ENCODE measurements at places on chromosomes 16 and 17.

GRCh38 chr16:11658896-11659708 is 9.2 kb upstream of the SNN start:
- no peak for DNase-seq

DNA sequence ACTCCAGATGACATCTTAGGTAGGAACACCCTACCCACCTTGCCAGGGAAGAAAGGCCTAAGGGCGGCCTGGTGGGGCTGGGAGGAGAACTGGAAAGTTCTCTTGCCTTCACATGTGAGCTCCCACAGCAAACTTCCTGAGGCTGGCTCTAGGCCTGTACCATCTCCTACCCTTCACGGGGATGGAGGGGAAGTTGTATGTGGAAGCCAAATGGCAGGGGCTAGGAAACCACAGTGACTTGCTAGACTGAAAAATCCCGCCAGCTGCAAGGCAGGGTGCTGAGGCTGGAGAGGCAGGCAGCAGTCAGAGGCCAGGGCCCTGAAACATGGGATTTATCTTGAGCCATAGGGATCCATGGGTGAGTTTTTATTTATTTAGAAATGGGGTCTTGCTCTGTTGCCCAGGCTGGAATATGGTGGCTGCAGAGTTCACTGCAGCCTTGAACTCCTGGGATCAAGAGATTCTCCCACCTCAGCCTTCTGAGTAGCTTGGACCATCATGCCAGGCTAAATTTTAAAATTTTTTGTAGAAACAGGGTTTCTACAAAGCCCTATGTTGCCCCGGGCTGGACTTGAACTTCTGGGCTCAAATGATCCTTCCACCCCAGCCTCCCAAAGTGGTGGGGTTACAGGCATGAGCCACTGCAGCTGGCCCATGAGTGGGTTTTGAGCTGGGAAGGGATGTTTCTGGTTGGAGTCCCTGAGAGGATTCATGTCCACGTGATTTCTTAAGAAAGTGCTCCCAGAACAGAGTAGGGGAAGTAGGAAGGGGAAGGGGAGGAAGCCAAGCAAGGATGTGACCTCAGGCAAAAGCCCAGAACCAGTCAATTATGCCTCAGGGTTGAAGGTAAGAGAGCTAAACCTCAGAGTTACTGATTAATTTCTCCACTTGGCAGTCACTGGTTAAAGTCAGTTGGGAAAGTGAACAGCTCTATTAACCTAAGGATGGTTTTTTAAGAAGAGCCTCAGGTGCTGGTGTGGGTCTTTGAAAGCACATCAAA is 4.0 kb upstream of the KAT8 start:
- no peak for DNase-seq

- DNase-seq = no peak
Measured at GRCh38 chr17:28480799-28481571, 7.5 kb downstream of the SLC13A2 start.

- DNase-seq = no peak
Measured at GRCh38 chr17:42192189-42193126, 1.8 kb downstream of the GHDC start.

- peak; percentile 41 for DNase-seq
Measured at GRCh38 chr17:68457168-68457538, at the start of gene WIPI1. TSS of gene WIPI1 (minus strand) at chr17:68457496. CDS start at chr17:68457421, 75 bp downstream.

- DNase-seq = no peak
Measured at GRCh38 chr16:89144681-89145080, 26.9 kb upstream of the CDH15 start.

GRCh38 chr17:32917081-32917480 is 10.9 kb upstream of the TMEM98 start:
- no peak for DNase-seq

- DNase-seq = no peak
Measured at GRCh38 chr16:1922357-1922756, 4.1 kb upstream of the HS3ST6 start.

- peak; percentile 45 for DNase-seq
Measured at GRCh38 chr17:1201132-1201702, 21.4 kb upstream of the ABR start.

- DNase-seq = no peak
Measured at GRCh38 chr17:69451416-69452394, 37.2 kb downstream of the MAP2K6 start.

GRCh38 chr17:4846635-4847390 is 13.7 kb downstream of the MINK1 start:
- DNase-seq = no peak

DNA sequence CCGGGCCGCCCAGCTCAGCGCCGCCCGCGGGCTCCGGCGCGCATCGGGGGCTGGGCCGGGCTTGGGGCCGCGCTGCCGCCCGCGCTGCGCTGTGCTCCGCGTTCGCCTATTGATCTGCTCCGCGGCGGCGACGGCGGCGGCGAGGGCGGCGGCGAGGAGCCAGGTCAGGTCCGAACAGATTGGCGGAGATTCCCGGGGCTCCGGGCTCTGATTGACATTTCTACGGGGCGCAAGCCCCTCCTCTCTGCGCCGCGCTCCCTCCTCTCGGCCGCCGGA is 559 bp downstream of the IRX3 start:
- DNase-seq = no peak

- DNase-seq = no peak
Measured at GRCh38 chr17:38762231-38762630, 9.7 kb downstream of the PSMB3 start.

- no peak for DNase-seq
Measured at GRCh38 chr16:67199808-67200198, 872 bp downstream of the ELMO3 start.

DNA sequence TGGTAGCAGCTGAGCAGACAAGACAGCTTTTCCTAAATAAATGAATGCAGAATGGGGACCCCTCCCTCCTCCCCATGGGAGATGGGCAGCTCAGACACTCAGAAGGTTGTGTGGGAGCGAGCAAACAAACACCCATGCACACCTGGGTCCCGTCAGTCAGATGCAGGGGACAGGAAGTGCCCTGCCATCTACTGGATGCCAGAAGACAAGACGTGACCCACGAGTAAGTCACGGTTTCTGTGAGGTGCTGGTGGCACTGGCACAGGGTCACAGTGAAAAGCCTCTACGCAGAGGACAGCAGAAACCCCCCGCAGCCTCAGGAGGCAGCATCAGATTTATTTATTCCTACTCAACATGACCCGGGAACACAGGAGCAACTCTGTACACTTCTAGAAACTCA is 8.4 kb downstream of the HBQ1 start:
- no peak for DNase-seq

GRCh38 chr17:21095735-21096134 is 31.0 kb upstream of the DHRS7B start:
- no peak for DNase-seq

GRCh38 chr17:56985371-56986162 is 7.6 kb downstream of the SCPEP1 start:
- DNase-seq = no peak

DNA sequence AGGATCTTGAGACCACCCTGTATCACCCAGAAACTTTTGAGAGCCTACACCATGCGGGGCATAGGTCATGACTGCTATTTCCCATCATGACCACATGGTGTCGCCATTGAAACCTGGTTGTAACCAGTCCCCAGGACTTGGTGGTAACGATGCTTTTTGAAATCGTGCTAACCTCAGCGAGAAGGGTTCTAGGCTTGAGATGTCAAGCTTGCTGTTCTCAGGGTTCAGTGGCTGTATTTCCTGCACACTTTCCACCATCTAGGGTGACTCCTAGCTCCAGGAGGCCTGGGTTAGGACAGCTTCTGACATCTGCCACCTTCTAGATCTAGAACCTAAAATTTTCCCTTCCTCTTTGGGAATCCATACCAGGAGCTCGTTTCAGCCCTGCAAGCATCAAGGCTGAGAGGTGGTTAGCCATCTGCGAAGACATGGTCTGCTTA is 13.0 kb upstream of the SPNS3 start:
- DNase-seq = no peak

GRCh38 chr17:13065032-13065431 is 47.2 kb upstream of the ELAC2 start:
- no peak for DNase-seq

DNA sequence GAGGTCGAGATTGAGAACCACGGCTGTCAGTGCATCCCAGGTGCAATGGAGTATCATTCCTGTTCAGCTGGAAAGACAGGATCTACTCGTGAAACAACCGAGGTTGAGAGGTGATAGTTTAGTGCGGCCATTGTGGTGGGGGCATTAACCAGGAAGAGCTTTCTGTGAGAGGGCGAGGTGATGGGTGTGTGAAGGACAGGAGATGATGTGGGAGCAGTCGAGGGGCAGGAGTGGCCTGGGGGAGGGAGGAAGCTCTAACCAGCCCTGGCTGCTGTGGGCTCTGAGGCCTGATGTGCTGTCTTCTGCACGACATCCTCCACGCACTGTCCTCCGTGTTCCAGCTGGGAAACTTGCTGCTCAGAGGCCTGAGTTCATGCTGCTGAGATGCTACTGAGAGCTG is 22.0 kb downstream of the GOSR2 start:
- DNase-seq = no peak

GRCh38 chr16:12090151-12090530 is 113.6 kb downstream of the SNX29 start:
- no peak for DNase-seq

DNA sequence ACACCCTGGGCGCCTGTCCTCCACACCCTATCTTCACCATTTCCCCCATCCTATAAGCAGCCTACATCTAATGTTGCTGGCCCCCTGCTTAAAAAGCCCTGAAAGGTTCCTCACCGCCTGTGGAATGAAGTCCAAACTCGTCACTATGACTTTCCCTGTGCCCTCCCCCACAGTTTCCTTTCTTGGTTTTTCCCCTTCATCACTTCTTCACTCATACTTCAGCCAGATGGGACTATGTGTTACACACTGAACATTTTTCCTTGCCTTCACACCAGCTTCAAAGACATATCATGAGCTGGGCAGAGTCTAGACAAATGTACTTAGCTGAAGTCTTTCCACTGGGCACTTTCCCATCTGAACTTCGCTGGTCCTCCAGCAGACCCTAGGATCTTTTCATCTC is 1.5 kb upstream of the MARCHF10 start:
- DNase-seq = no peak

DNA sequence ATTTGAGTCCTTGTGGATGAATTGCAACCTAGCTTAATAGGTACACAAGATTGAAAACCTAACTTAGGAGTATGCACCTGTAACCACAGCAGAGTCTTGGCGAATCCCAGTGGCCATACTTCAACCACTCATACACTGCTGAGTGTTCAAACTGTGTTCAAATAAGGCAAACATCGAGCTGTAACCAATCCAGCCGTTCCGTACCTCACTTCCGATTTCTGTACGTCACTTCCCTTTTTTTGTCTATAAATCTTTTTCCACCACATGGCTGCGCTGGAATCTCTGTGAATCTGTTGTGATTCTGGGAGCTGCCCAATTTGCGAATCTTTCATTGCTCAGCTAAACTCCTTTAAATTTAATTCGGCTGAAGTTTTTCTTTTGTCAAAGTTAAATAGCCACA is 190.6 kb downstream of the MAF start:
- DNase-seq = no peak

DNA sequence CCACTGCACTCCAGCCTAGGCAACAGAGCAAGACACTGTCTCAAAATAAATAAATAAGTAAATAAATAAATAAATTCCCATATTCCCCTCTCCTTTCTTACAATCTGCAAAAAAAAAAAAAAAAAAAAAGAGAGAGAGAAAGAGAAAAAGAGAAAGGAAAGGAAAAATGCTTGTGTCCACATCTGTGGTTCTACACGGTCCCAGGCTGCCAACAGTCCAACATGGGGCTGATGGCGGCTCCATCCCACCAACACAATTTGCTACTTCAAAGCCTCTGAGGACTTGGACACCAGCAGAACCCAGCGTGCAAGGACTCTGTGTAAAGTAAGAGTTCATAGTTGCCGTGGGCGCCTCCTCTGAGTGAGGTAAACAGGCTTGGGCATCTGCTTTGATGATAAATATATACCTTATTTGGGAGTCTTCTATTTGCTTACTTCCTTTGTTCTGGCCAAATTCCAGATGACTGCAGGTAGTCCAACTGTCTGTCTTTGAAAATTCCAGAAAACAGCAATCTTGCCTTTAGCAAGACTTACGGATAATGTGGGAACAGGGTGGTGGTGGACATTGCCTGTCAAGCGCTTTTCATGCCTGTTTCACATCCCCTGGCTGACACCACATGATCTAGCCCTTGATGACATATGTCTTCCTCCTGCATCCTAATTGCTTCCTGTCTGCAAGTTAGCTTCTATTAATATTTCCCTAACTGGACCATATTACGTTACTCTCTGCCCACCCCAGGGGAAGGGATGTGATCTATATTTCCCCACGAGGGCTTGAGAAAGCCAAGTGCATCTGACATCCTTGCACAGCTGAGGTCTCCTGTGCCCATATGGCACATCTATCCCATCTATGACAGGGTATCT is 10.1 kb downstream of the LITAF start:
- DNase-seq = no peak

- DNase-seq = no peak
Measured at GRCh38 chr16:29839822-29840221, 19.6 kb downstream of the MVP start.

DNA sequence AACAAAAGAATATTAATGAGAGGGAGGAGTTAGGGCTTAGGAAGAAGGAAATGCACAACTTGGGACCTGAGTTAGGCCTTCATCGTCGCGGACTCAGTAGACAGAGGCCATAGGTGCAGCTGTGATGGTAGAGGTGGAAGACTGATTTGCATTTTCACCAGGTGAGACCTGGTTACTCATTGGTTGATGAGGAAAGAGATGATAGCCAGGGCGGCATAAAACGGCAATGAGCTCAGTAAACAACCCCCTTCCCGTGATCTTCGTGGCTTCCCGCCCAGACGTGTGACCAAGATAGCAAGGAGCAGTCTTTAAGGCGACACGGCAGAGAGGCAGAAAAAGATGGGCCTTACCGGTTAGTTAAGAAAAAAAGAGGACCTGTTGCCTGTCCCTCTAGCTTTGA is at the start of gene TMC5:
TMC5 (plus strand) TSS at position 244 of the 400 bp plus-strand sequence. CDS start 22,156 bp downstream, outside the sequence.
- DNase-seq = no peak

DNA sequence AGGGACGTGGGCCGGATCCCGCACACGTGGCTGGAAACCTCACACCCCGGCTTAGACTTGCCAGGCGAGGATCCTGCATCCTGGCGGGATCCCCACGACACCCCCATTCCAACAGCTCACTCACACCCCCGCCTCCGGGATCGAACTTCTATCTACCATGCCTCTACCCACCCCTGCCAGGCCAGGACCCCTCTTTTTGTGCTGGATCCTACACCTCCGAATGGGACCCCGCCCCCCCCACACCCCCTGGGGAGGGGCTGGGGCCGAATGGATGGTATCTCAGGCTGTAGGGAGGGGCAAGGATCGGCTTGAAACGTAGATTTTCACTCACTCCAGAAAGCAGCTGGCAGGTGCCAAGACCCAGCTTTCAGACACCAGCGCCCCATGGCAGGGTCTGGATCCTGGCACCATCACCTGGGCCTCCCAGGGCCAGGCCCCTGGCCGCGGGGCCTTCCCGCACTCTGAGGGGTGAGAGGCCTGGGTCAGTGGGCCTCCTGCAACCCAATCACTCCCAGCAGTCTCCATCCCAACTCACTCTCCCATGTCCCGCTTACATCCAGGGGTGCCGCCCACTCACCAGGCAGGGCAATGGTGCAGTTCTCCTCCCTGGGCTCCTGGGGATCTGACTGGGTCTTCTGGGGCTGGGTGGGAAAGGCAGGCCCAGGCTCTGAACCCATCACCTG is 6.7 kb downstream of the PRSS36 start:
- DNase-seq = no peak

Measured in central memory CD8-positive, alpha-beta T cell (primary cell).